ENCODE measurements at places on chromosomes 16 and 17. TPM values are rescaled to one million over a fixed set of nuclear protein-coding genes. Genes with fewer than 3 reads are reported as not detected.
A peak's percentile ranks its signal among the peaks of the same experiment; 100 is the strongest.

Gene HSD17B1
- 0.59 TPM for total RNA-seq

Gene KRTAP3-1
- 5.3 TPM for total RNA-seq

Gene SALL1
- total RNA-seq: not detected

GRCh38 chr16:67546761-67547422 lies 15.4 kb upstream of the CTCF start:
- peak; percentile 24 for DNase-seq

DNA sequence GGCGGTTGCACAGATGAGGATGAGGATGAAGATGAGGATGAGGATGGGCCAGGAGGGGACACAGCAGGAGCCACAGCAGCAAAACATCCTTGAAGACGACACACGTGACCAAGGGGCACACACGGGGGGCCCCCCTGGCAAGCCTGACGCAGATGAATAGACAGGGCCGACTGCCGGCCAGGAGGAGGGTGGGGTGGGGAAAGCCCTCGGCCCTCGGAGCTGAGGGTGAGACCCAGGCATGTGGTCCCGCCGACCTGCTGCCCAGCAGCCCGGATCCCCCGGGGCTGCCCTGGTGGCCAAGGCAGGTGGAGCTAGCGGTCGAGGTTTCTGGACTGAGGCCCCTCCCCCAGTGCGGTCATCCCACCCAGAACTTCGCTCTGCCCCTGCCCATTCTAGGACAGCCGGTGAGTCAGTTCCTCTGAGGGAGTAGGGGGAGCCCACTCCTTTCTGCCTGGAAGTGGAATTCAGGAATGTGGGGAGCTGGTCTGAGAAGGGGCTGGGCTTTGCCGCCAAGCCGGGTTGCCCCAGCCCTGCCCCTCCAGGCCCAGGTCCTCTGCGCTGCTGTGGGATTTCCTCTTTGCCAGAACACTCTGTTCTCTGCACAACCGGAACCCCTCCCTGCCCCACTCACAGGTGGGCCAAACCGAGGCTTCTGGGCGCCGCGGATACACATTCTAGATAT lies 9.9 kb downstream of the CYGB start:
- no peak for DNase-seq

DNA sequence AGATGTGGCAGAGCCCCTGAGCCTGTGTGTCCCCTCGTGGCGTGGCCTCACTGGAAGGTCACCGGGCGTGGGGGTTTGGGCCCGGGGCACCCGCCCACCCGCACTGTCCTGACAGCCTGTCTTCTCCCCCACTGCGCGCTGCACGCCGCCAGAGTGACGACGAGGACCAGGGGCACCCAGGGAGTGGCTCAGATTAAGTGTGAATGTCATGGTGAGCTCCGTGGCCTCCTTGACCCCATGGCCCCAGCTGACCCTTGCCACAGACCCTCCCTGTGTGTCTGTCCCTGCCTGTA lies 15.1 kb downstream of the PRSS27 start:
- DNase-seq: no peak

GRCh38 chr16:28104404-28104803 lies 40.9 kb upstream of the GSG1L start:
- DNase-seq: no peak

Data from skin of body (tissue), 3 donors.